ENCODE measurements at places on chromosomes 1 and 21.

DNA sequence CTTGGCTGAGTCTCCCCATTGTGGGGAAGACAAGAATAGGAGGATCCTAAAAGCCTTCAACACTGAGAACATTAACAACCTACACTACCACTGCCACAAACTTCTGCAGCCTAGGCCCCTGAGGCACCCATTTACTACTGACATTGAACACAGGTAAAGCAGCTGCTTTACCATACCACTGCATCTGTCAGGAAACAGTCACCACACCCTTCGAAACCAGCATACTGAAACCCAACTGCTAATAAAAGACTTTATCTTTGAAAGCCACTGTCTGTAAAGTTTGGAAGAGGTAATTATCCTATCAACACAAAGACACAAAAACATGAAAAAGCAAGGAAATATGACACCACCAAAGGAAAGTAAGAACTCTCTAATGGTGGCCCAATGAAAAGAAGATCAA lies 7.4 kb downstream of the IFNAR1 start:
- DNase-seq = no peak

GRCh38 chr1:82225421-82226185 lies 424.9 kb downstream of the ADGRL2 start:
- peak; percentile 0 for DNase-seq

DNA sequence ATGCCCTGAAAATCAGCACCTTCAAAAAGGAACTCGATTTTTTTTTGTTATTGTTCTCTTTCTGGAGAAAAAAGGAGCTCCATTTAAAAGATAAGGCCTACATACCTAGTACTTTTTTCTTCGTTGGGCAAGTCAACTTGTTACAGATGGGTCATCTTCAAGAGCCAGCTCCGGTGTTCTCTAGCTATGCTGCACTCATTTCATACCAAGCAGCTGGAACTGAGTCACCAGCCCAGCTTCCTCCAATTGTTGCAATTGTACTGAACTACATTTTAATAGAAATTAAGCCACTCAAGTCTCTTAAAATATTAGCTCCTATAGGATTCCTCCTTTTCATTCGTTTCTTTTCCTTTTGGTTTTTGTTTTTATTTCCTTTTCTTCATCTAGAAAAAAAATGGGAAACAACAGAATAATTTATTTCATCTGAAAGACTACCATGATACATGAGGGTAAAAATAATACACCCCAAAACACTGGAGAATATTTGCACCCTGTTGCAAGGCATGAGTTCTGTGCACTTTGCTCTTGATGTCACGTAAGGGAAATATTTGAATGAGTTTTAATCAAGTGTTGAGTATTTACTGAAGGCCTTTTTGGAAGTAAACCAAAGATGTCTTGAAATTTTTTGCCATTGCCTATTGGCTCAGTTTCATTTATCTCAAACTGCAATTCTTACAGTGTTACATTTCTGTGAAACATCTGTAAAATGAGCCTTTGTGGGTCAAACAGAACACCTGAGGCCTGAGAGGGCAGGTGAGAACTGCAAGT lies 60.5 kb downstream of the CLIC4 start:
- DNase-seq = peak; percentile 87

- no peak for DNase-seq
These were observed 122.5 kb upstream of the CACYBP start for GRCh38 chr1:174877208-174877673.

- DNase-seq = no peak
These were observed 39.4 kb downstream of the GRIK3 start for GRCh38 chr1:36994868-36995267.
